Temporal lobe (tissue), 4 donors: ENCODE measurements at places on chromosomes 3 and 15. TPM values are rescaled to one million over a fixed set of nuclear protein-coding genes. Genes with fewer than 3 reads are reported as not detected.

The OIP5 gene
- total RNA-seq = 1.5 TPM

The SLC9A9 gene
- total RNA-seq = 3.9 TPM

The CFAP20DC gene
- 1.2 TPM for total RNA-seq

The ICE2 gene
- total RNA-seq = 29.5 TPM

The PLXND1 gene
- 24.1 TPM for total RNA-seq

The NISCH gene
- total RNA-seq = 61.5 TPM

The GCHFR gene
- 4.7 TPM for total RNA-seq

The TMEM42 gene
- total RNA-seq = 4.7 TPM

The SLC28A1 gene
- not detected for total RNA-seq

The CLDN18 gene
- total RNA-seq = under 0.01 TPM

The CKMT1A gene
- total RNA-seq = 4.7 TPM

The EXD1 gene
- total RNA-seq = 0.25 TPM

The ATP13A4 gene
- 15.7 TPM for total RNA-seq

The FOXL2 gene
- not detected for total RNA-seq

The SPTBN5 gene
- 0.25 TPM for total RNA-seq

The UCN2 gene
- not detected for total RNA-seq

The HDDC3 gene
- total RNA-seq = 6.1 TPM

The CPNE9 gene
- 0.49 TPM for total RNA-seq

The CYP1A1 gene
- 0.25 TPM for total RNA-seq

The BTD gene
- 18.4 TPM for total RNA-seq

The MFAP1 gene
- 17.5 TPM for total RNA-seq

The KIF23 gene
- total RNA-seq = 4.7 TPM

The UNC13C gene
- total RNA-seq = 10.8 TPM

The IFRD2 gene
- 10.8 TPM for total RNA-seq

The IL5RA gene
- total RNA-seq = 0.49 TPM

The PCBP4 gene
- total RNA-seq = 32.5 TPM

The KNL1 gene
- total RNA-seq = 3.7 TPM

The THBS1 gene
- 29.5 TPM for total RNA-seq

The CD96 gene
- total RNA-seq = 0.25 TPM

The CTXN2 gene
- 0.25 TPM for total RNA-seq

The CSPG5 gene
- 111 TPM for total RNA-seq

The GOLGA8T gene
- total RNA-seq = 0.49 TPM

The METTL6 gene
- 56.3 TPM for total RNA-seq

The SOX14 gene
- total RNA-seq = not detected

The ALG1L2 gene
- total RNA-seq = not detected

The ACAN gene
- 0.49 TPM for total RNA-seq

The PLCL2 gene
- total RNA-seq = 73.0 TPM

The MASP1 gene
- 42.0 TPM for total RNA-seq

The LRRC58 gene
- total RNA-seq = 25.1 TPM

The PROK2 gene
- total RNA-seq = 0.98 TPM

The SEMA3B gene
- total RNA-seq = 3.2 TPM

The SH2D7 gene
- not detected for total RNA-seq

The KCNH8 gene
- 6.6 TPM for total RNA-seq

The ROBO1 gene
- 278 TPM for total RNA-seq

The ZBBX gene
- total RNA-seq = 3.9 TPM

The POPDC2 gene
- total RNA-seq = 1.5 TPM

The PXK gene
- total RNA-seq = 20.4 TPM

The CEP19 gene
- total RNA-seq = 6.9 TPM

The MRPL3 gene
- total RNA-seq = 82.1 TPM

The PLSCR2 gene
- not detected for total RNA-seq
